ENCODE measurements at places on chromosomes 1 and 21. TPM values are rescaled to one million over a fixed set of nuclear protein-coding genes. Genes with fewer than 3 reads are reported as not detected.

APCS gene
- polyA plus RNA-seq, result not detected

C1orf116 gene
- 0.12 TPM for polyA plus RNA-seq

TMCC2 gene
- polyA plus RNA-seq, result 11.8 TPM

CZIB gene
- 59.0 TPM for polyA plus RNA-seq

VWA1 gene
- polyA plus RNA-seq, result 72.5 TPM

CELA3B gene
- not detected for polyA plus RNA-seq

C8A gene
- polyA plus RNA-seq, result not detected

RCAN3 gene
- polyA plus RNA-seq, result 1.5 TPM

SYNJ1 gene
- polyA plus RNA-seq, result 6.0 TPM

LAPTM5 gene
- 26.3 TPM for polyA plus RNA-seq

IER5 gene
- polyA plus RNA-seq, result 7.5 TPM

MTHFR gene
- polyA plus RNA-seq, result 62.3 TPM

LY9 gene
- 0.34 TPM for polyA plus RNA-seq

KCNQ4 gene
- polyA plus RNA-seq, result 44.5 TPM
